GM12892 (cell line): ENCODE measurements at places on chromosomes 6 and 20.

GRCh38 chr20:50735813-50736212, 4.4 kb downstream of the PARD6B start:
- no peak for DNase-seq

- DNase-seq, result no peak
Measured at GRCh38 chr6:162099685-162100084, 627.9 kb downstream of the PRKN start.

DNA sequence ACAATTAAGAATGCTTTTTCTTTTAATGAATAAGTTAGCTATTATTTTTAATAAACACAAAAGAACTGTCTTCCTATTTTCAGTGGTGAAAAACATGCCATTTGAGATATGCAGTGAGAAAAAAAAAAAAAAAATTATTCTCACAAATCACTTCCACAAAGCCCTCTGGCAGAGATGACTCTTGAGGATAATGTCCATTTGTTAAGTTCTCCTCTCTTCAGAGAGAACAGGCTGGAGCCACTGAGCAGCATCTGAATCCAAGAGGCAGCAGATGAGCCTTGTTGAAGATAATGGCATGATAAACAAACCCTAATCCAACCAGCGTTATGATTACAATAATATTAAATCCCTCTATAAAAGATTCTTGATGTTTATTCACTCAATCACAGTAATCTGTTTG, 105.0 kb downstream of the PTPRK start:
- DNase-seq, result no peak

DNA sequence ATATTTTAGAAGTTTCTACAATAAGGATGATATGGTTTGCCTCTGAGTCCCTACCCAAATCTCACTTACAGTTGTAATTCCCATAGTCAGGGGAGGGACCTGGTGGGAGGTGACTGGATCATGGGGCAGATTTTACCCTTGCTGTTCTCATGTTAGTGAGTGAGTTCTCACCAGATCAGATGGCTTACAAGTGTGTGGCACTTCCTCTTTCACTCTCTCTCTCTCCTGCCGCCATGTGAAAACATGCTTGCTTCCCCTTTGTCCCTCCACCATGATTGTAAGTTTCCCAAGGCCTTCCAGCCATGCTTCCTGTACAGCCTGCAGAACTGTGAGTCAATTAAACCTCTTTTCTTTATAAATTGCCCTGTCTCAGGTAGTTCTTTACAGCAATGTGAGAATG, 527.5 kb upstream of the ID4 start:
- no peak for DNase-seq

DNA sequence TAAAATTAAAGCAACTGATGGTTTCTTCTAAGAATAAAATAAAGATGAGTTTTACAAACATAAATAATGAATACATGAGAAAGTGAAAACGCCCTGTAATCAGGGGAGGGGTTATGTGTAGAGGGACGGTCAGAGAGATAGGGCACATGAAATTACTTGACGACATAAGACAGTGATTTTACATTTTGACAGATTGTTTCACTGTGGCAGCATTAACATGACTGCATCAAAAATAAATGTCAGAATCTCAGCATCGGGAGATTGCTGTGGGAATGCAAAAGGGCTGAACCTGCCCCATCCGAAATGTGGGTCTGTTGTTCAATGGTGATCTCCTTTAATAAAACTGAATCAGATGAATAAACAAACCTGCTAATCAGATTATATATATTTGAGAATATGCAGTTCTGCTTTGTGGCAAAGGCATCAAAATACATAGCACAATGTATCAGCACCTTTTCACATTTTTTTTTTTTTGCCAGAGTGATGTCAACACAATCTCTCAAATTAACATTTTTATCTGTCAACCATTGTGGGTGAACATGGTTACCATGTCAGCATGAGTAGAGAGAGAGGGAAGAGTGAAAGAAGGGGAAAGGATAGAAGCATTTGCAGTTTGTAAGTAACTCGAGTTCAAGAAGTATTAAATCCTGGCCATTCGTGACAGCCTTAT, 177.1 kb upstream of the MAN1A1 start:
- DNase-seq, result no peak

DNA sequence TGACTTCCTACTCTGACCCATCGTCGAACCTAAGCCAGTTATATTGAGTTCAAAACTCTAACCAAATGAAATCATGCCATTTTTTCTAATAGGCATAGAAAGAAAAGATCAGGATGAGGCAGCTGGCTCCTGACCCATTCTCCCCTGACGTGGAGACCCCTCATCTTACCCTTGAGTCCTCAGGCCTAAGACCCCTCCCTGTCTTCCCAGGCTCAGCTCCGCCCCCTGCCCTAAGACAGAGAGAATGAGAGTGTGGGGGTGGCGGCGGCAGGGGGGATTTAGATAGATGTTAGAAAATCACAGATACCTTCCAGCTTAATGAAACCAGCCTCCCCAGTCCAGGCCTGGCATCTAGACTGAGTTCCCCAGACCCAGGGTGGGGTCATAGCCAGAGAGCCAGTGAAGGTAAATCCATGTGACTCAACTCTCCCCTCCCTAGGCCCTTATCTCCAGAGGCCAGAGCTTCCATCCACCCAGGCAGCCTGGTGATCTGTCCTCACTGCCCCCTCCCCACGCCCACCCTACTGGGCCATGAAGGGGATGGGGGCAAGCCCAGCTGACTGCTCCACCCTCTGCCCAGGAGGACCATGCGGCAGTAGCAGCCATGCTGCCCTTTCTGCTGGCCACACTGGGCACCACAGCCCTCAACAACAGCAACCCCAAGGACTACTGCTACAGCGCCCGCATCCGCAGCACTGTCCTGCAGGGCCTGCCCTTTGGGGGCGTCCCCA, 6.8 kb downstream of the TMEM63B start:
- no peak for DNase-seq

- DNase-seq, result no peak
Measured at GRCh38 chr20:59603781-59604541, at the start of gene PHACTR3. Gene PHACTR3, plus strand, starts transcription at chr20:59604540. Its CDS starts 475 bp downstream, at chr20:59605015.

DNA sequence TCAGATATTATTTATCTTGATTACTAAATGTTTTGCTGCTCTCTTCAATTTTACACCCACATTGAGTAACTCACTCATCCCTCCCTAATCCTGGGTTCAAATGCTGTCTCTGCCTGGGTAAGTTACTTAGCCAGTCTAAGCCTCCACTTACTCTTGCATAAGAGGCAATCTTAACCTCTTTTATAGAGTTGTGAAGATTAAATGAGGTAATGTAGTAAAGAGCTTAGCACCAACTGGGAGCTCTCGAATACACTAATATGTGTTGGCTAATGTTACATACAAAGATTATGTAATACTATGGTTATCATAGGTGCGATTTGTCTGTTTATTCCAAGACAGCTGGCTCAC, 134.4 kb upstream of the STMND1 start:
- no peak for DNase-seq

DNA sequence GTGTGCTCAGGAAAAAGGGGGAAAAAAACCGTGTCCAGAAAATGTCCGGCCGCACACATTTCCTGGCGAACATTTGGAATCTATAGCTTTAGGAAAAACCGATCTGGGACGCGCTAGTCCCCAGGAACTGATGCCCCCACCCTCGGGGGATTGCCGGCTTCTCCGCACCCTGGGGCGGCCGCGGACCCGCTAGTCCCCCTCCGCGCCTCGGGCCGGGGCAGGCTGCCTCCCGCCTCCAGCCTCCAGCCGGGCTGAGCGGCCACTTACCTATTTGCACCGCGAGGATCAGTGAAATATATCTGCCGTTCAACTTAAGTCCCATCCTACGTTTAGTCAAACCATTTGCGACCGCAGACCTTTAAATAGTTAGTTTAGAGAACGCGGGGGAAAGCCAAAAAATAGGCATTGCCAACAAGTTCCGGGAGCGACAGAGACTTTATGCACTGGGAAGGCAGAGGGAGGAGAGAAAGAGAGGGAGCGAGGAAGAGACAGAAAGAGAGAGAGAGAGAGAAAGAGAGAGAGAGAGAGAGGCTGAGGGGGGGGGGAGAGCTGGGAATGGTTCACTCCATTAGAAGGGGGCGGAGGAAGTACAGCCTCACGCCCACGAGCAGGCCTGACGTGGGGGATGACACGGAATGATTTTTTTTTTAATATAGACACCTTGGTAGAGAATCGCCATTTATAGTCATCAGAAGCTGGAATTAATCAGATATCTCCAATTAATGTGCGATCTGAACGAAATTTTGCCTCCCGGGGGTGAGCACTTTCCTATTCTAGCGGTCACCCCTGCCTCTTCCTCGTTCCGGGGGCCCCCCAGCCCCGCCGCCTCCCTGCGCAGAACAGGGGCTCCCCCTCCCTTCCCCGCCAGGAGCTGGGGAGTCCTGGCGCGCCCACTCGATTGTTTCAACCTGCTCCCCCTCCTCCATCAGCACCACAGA, at the start of gene NRN1:
NRN1 (minus strand) TSS at position 498 of the 938 bp plus-strand sequence; CDS start at position 322, 176 bp downstream.
- DNase-seq, result no peak

GRCh38 chr20:20849161-20849560, 136.7 kb upstream of the RALGAPA2 start:
- DNase-seq, result no peak

- DNase-seq, result no peak
Measured at GRCh38 chr6:13548500-13549210, 25.7 kb upstream of the SIRT5 start.

GRCh38 chr20:24206995-24207394, 218.4 kb upstream of the GGTLC1 start:
- DNase-seq, result no peak

GRCh38 chr20:47765691-47766594, 19.3 kb downstream of the SULF2 start:
- DNase-seq, result no peak

DNA sequence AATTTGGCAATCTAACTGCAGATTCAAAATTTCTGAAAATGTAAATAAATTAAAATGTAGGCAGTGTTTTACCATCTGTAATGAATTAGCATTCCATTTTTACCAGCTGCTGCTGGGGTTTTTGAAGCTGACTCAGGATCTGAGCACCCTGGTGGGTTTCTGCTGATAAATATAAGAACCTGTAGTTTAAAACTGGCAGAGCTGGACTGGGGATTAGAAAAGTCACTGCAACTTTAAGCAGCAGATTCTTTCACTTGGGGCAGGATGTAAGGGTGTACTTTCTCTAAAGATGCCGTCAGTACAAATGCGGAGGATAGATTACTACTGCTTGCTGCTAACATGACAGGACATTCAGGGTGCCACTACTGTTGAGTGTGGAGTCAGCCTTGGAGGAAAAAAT, 341.8 kb downstream of the CDKAL1 start:
- no peak for DNase-seq

- no peak for DNase-seq
Measured at GRCh38 chr6:1709234-1709641, 99.5 kb downstream of the FOXC1 start.
